Activated naive CD8-positive, alpha-beta T cell treated with anti-CD3 and anti-CD28 coated beads for 36 hours (primary cell): ENCODE measurements at places on chromosomes 7 and 10.

DNA sequence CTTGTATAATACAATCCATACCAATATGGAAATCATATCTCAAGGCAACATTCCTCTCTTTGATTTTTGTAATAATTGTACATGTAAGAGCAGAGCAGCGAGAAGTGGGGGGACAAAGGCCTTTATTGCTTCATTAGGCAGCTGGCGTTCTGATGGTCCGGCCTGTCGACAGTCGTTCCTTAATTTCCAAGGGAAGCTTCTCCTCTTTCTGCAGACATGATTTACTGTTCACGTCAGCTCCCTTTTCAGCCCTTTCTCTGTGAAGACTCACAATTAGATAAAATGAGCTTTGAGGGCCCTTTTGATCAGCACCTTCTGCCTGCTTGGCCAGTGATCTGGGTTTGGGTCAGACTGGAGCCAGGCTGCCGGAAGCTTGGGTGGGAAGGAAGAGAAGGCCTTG lies 65.6 kb upstream of the CTBP2 start:
- DNase-seq = no peak

DNA sequence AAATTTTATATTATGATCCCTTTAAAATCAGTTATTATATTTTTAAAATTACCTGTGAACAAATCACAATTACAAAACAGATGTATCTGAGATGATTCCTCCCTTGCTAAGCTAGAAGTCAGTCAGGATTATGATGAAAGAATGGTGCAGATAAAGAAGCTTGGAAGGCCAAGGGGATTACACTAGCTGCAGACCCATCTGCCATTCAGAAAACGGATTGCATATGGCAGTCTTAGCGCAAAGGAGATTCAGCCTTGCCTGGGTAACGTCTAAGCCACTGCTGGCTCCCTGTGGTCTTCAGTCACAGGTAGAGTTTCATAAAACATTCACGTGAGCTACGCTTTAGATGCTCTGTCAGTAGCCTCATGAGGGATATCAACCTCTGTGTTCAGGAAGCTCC lies 222.2 kb downstream of the POU6F2 start:
- DNase-seq = no peak

- DNase-seq = no peak
Measured at GRCh38 chr7:17404006-17404405, 105.6 kb downstream of the AHR start.

DNA sequence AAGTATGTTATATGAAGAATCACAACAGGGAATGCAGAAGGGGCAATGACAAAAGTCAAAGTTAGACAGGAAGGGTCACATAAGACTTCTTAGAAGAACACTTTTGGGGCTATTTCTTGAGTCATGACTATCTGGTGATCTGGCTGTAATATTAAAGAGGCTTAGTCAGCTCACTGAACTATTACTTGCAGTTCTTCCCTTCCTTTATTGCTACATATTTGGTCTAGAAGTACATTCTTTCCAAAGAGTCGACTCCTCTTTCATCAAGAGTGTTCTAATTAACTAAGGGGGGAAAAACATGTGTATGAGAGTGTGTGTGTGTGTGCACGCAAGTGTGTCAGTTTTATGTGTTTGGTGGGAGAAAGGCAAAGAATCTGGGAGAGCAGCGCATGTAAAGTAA lies 247.3 kb upstream of the LRRTM3 start:
- no peak for DNase-seq

- DNase-seq = no peak
Measured at GRCh38 chr7:85030893-85031292, 156.0 kb downstream of the SEMA3D start.

DNA sequence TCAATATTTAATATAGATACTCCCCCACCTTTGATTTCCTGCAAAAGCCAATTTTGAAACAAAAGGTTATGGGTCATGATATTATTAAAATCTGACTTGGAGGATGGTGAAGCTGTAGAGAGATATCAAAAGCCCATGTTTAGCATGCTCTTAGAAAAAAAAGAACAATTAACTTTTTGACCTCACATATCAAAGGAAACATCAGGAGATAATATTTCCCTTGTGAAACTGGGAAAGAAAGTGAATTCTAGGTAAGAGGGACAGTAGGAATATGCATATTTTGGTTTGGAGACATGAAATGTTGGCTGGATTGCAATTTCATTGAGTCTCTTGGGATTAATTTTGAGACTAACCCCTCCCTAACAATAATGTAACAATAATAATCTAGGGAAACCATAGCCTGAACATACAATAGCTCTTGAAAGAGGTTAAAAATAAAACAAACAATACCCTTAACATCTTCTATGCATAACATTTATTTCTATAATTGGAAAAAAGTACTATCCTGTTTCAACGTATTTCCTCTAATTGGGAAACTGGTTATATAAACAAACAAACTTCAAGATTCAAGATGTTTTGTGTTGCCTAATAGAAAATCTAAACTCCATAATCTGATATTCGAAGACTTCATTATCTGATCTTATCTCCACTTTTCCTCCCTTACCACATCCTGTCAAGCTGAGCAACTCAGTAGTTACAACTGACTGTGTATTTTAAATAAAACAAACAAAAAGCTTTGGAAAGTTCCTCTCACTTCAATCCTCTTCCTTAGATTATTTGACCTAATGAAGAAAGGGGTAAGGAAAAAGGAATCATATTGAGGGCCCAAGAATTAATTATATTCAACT lies 14.8 kb downstream of the TMEM26 start:
- DNase-seq = no peak

DNA sequence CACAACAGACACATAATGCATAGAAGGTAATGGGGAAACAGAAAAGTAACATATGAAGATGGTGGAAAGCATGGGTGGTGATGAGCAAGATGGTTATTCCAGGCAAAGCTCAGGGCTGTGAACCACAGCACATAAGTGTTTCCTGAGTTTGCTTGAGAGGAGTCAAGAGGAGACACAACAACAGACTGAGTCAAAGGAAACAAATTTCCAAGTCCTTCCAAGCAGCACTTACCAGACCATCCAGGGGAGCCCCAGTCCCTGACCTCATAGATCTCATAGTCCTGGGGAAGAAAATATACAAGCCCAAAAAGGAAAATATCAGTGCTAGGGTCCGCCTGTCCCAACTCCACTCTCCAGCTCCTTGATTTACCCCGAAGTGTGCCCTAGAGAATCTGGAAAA lies 216.6 kb upstream of the FZD1 start:
- no peak for DNase-seq

GRCh38 chr10:17229717-17229966 lies 1.6 kb downstream of the VIM start:
- DNase-seq = no peak

- DNase-seq = no peak
Measured at GRCh38 chr10:130801784-130802183, 509.7 kb downstream of the TCERG1L start.

- no peak for DNase-seq
Measured at GRCh38 chr10:132347211-132347930, 15.4 kb downstream of the LRRC27 start.

GRCh38 chr10:123884907-123885381 lies 6.7 kb downstream of the CPXM2 start:
- no peak for DNase-seq

DNA sequence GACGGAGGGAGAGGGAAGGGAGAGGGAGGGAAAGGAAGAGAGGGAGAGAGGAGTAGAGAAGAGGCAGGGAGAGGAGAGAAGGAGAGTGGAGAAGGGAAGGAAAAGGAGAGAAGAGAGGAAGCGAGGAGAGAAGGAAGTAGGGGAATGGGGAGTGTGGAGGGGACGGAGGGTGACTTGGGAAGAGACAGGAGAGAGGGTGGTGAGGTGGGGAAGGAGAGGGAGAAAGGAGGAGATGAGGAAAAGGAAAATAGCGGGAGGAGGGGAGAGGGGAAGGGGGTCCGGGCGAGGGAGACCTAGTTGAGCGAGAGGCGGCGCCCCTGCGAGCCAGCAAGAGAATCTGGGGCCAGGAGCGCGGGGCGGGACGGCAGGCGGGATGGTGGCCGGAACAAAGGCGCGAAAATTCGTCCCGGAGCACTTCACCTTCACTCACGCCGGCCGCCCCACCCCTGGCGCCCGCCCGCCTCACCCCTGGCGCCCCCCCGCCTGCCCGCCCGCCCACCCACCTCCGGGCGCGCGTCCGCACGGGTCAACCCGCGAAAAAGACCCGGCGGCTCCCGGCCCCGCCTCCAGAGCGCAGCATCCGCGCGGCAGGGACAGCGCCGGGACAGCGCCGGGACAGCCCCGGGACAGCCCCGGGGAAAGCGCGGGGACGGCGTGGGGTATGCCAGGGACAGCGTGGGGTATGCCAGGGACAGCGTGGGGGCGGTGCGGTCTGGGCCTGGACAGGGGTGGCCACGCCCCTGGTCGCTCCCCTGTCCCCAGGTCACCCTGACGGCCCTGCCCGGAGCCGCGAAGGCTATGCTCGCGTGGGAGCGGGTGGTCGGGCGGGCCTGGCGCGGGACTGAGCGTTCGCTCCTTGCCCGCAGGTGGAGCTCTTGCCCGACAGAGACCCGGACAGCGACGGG lies 4.2 kb downstream of the VSTM2A start:
- DNase-seq = peak; percentile 17

DNA sequence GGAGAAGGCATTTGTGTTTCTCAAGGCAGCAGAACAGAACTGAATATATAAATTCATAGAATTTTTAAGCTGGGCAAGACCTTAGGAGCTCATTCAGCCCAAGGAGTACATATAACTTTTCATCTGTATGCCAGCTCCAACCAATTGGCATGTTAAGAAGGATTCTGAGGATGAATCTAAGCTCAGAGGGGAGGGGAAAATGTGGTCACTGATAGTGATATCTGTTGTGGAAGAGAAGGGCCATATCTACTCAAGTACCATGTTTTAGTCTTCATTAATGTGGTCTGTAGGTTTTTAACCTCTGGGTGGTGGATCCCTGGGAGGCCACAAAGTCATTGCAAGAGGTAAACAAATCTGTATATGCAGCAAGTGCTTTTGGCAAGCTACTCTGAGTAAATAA lies 6.4 kb downstream of the CALD1 start:
- DNase-seq = no peak

DNA sequence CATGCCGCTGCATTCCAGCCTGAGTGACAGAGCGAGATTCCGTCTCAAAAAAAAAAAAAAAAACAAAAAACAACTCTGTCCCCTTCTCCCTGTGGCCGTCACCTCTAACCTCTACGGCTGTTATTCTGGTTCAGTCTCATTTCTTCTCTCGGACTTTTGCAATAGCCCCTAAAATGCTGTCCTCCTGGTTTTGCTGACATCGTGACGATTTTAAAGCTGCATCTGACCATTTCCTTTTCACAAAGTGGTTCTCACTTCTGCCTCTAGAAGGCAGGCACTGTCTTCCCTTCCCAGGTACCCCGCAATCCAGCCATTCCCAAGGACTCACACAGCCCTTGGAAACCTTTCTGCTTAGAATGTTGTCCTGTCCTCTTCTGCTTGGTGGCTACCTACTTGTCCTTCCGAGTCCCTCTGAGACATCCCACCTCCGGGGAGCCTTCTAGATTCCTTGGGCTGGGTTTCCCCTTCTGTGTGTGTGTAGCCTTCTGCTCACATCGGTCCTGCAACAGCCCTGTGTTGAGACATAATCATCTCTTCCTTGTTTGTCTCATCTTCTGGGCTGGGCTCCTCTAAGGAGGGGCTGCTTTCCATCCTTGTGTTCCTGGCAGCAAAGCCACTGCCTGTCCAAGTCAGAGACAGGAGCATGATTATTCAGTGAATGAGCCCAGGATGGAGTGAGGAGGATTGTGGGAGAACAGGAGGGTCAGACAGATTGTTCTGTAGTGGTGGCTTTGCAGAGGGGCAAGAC lies 83.1 kb downstream of the GRK5 start:
- no peak for DNase-seq

- DNase-seq = no peak
Measured at GRCh38 chr7:113141803-113142202, 23.4 kb upstream of the SMIM30 start.

DNA sequence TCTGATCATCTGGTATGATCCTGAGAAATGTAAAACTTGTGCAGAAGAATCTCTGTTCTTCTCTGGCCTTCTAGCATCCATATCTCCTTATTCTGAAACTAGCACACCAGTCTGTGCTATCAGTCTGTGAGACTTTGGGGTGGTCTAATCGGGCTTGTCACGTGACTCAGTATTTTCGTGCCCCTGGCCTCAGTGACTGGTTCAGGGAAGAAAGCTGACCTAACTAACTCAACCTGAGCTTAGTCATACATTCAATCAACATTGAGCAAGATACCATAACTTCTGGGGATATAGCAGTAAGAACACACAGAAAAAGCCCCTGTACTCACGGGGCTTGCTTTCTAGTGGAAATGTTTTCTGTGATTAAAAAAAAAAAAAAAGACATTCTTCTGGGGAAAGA lies 109.3 kb downstream of the DKK1 start:
- no peak for DNase-seq

GRCh38 chr10:77111611-77112550 lies 525.7 kb downstream of the KCNMA1 start:
- no peak for DNase-seq

DNA sequence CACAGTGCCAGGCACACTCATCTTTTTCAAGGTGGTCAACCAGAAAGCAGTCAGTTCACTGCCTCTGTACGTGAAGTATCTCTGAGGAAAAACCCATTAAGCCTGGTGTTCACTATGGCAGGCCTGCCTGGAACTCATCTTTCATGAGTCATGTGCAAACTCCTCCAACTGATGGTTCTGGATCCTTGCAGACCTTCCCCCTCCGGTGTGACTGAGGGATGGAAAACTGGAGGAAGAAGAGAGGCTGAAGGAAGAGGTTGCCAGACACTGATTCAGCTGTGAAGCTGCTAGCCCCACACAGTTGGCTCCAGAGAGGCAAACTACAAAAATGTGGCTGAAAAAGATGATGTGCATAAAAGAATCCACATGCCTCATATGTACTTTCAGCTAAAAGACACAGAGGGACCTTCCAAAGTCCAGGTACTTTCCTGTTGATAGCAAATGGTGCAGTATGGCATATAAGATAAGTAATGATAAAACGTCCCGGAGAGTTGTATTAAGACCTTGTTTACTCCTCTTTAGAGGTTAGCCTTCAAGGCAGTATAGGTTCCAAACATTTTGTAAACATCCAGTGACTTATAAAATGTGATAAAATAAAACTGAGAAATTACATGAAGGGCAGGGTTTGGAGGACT lies 2.7 kb downstream of the CYP3A5 start:
- no peak for DNase-seq

DNA sequence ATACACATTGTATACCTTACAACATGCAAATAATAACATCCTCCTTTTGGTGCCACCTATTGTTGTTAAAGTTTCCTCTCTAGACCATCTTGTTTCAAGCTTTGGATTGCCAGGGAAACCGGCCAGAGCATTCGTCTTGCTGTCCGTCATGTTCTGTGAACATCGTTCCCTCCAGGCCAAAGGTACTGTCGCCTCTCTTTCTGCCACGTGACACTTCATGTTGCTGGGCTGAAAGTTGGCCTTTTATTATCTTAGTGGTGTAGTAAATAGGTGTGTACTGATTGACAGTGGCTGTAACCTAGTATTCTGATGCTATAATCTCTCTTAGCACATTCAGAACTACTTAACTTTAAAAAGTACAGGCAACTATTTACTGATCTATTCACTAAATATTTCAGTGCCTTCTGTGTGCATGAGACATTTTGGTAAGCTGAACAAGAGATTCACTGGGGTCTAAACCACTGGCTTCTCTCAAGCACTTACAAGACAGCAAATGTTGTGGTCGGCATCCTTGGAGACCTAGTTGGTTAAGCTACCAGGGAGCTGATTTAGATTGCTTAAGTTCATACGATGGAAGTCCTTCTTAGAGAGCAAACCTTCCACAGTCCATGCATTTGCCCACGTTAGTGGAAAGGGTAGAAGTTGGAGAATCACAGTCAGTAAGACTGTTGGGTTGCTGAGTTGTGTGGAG lies 52.4 kb downstream of the SHH start:
- DNase-seq = no peak

GRCh38 chr10:24104895-24105294 lies 104.0 kb upstream of the KIAA1217 start:
- no peak for DNase-seq

- no peak for DNase-seq
Measured at GRCh38 chr7:144735505-144736276, 100.2 kb downstream of the TPK1 start.
